Activated gamma-delta T cell (primary cell): ENCODE measurements at places on chromosomes 2 and 18.

DNA sequence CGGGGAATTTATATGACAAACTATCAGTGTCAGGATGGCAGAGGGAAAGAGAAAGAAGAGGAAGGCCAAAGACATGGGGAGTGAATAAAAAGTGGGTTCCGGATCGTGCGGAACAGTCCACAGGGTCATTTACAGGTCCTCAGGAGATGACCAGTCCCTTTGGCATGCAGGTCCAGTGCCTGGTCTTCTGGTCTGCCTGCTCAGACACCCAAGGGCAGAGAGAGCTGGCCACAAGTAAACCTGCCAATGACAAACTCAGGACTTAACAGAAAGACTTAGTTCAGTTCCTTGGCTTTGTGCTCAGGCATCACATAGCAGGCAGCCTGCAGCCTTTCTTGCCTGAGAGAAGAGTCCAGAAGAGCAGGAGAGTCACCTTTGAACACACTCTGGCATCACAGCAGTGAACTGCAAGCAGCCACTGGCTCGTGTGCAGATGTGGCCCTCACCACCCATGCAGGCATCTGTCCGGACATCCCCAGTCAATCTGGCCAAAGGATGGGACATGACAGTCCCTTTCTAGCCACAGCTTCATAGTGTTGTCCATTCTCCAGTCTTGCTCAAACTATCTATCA, 14.0 kb downstream of the TMEM127 start:
- no peak for DNase-seq

- DNase-seq: no peak
Observed at GRCh38 chr2:208827549-208828221, 421.1 kb downstream of the PTH2R start.

GRCh38 chr2:62296832-62297623, 101.1 kb downstream of the B3GNT2 start:
- DNase-seq: no peak

DNA sequence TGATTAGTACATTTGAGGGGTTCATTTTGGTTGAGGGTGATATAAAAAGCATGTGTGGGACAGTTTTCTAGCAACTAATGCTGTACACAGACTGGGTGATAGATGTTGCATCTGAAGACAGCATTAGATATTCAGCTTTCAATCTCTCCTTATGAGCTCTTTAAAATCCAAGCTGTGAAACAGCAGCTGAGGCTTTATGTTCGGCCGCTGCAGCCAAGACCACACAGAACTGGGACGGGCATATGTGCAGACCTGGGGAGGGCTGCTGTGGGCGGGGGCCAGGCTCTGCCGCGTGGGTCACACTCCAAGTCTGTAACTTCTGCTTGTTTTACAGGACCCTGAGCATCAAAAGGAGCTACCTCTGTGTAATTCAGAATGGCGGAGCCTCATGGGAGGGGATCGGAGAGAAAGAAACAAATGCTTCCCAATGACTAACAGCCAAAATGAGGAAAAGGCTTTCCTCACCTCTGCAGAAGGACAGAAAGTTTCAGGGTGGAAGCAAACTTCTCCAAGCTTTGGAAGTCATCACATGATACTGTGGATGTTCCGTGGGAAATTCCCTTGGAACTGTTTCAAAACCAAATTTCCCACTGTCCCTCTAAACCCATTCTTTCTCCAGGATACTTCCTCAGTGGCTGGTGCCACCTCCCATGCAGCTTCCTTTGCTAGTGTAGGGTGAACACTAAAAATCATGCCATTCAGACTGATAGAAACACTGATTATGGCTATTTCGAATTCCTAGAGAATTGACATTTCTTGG, 711.9 kb upstream of the ID2 start:
- DNase-seq: no peak

DNA sequence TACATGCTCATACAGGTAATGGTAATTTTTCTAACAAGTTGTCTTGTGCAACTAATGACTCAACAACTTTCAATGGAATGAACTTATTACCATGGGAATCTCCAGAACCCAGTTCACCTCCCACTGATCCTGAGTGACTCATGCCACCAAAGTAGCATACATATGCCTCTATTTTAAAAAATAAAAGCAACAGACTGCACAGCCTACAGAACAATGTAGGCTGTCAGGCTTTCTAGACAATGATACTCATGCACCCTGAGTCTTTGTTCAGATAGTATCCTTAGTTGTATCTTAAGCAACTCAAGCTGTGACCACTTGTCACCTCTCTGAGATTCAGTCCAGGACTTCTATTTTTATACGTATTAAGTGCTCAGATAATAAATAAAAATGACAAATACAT, 531.0 kb upstream of the SETBP1 start:
- DNase-seq: no peak

- no peak for DNase-seq
Observed at GRCh38 chr2:228094377-228094921, 87.0 kb downstream of the SPHKAP start.

DNA sequence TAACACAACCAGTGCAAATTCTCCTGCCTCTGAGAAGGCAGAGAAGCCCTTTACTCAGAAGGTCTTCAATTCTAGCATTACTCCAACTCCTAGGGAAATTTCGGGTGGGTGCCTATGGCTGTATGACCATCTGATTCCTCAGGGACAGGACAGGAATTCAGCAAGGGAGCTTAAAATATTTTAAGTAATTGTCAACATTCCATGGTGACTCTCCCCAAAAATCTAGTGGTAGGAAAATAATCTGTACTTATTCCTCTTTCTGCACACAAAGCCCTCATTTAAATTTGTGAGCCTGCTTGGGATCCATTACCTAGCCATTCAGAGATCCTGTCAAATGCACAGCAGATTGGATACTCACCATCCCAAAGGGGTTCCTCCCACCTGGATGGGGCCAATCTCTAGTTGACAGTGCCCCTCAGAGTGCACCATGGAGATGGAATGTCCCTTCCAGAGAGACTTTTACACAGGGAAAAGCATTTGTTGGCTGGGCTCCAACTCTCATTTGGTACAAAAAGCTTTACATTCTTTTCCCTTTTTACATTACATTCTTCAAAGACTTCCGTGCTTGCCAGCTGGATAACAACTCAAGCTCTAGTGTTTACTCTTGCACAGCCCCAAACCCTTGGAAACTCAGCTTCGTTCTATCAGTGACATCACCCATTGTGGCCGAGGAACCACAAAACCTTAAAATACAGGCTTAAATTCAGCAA, 3.1 kb upstream of the TMEM150A start:
- no peak for DNase-seq

- no peak for DNase-seq
Observed at GRCh38 chr18:11064106-11064505, 85.3 kb downstream of the PIEZO2 start.

DNA sequence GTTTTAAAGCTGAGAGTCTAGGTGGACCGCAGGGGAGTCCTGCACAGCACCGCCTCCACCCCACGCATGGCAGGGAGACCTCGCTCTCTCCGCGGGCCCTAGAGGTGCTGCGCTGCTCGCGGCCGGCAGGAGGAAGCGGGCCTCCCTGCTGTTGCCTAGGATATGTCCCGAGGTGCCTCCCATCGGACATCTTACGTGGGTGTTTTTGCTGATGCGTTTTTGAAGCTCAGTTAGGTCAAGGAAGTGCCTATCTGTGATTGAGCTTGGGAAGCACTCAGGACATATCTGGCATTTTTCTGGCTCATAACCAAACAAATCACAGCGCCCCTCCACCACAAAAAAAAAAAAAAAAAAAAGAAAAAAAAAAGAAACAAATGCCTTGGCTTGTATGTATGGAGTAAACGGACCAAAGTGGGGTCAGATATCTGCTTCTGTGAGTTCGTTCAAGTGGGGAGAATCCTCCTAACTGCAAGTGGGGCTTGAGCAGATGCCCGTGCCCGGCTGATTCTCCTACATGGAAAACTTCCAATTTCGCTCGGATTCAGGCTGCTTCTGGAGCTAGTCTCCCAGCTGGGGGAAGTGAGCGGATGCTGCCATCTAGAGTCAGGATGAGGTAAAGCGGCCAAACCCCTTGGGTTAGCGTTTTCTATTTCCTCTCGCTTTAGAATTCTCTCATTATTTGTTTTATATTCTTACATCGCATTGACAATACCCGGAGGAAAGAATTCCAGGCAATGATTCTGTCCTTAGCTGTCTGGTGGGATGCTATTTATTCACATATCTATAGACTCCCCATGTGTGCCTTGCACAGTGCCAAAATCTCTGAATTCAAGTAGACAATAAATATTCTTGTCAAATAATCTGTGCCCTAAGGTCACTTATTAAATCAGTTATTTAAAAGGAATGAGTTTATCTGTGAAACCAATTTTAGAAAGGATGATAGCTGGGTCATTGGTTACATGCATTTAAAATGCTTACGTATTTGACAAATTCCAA, 95.3 kb downstream of the CD8B2 start:
- no peak for DNase-seq

GRCh38 chr18:34867520-34867919, 157.4 kb downstream of the DTNA start:
- DNase-seq: no peak

DNA sequence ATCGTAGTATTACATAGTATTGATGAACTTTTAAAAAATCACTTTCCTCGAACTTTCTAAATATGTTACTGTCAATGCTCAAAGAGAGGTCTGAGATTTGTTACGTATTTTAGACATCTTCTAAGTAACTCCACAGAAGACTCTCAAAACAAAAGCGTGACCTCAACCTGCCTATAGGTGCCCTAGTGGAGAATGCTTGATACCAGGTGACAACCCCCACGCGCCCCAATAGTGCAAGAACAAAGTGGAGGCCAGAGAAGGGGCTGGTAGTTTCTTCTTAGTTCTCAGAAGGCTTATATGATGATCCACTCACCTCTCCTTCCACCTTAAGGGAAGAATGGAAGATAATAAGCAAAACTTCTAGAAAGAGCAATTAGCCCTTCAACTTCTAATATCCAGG, 102.6 kb downstream of the ANKRD44 start:
- DNase-seq: no peak

DNA sequence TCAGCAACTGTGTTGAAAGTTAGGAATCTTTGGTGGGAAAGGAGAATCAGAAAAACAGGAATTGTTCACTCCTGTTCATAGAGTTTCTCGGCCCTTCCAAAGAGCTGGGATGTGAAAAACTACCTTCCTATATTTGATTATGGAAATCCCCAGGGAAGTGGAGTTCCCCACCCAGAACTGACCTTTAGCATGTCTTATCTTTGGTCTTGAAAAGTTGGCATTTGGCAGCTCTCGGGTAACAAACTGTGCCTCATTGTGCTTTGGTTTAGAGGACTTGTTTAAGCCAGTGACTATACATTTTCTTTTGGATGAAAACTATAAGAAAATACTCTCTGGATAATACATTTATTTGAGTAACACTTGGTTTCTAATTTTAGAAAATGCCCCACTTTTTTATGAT, 51.3 kb upstream of the CERS6 start:
- DNase-seq: no peak

DNA sequence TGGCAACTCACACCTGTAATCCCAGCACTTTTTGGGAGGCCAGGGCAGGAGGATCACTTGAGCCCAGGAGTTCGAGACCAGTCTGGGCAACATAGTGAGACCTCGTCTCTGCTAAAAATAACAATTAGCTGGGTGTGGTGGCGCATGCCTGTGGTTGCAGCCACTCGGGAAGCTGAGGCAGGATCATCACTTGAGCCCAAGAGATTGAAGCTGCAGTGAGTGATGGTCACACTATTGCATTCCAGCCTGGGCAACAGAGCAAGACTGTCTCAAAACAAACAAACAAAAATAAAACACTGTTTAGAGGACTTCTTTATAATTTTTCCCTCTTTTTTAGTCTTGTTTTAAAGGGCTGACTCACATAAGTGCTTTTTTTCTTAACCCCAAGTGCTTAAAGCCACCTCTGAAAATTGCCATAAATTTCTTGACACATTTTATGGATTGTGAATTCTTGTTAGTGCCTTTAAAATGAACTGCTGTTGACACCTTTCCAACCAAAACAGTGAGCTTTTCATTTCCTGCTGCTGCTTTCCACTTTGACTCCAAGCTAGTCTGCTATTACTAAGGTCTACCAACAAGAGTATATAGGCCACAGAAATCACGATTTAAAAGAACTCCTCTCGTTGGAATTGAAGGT, 41.7 kb downstream of the CYP20A1 start:
- DNase-seq: no peak

DNA sequence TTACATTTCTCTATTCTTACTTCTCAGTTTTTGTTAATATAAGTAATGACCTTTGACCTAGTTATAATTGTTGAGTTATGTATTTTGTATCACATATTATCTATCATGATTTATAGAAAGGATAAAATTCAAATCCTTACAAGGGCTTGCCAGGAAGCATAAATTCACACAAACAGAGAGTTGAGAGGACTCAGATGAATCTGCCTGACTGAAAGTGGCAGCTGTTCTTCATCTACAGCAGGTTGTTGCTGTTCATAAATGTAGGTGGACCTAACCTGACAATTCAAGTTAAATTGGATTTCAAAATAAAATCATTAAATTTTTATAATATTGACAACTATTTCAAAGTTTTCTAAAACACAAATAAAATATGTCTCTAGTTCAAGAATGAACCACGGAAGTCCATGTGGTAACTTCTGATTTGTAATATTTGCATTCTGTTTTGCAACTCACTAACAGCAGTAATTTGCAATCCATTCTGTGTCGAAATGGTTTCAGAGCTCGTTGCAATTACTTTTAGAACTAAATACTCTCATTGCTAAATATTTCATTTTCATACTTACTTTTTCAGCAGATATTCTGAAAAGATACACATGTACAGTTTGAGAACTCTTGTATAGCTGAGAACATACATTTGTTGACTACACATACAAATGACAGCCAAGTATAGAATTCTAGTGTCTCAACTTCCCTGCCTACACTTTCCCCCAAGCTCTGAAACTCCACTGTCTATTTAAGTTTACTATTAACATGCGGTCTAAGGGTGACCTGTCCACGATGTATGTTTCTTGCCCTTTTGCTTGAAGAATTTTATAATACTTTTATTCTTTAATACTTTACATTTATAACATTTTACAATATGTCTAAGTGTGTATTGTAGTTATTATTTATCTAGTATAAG, 25.7 kb downstream of the SCN7A start:
- no peak for DNase-seq
